GM18507 (cell line): ENCODE measurements at places on chromosomes 6 and 20.

- no peak for DNase-seq
Measured at GRCh38 chr6:87706187-87706966, 4.3 kb upstream of the AKIRIN2 start.

GRCh38 chr6:56595490-56596122, 47.1 kb downstream of the DST start:
- peak; percentile 8 for DNase-seq

DNA sequence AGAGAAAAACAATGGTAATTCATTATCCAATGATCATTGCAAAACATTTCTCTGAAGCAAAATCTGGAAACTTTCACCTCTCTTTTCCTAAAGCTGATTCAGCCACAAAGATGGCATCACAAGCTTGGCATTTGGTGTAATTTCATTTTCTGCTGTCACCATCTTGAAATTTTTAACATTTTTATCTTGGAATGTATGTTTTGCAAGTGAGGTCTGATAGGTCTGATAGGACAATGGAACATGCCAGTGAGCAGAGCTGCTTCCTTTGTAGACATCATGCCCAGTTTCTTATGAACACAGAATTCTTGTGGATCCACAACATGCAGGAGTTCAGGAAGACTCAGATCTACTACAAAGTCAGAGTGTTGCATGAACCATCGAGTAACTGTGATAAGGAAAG, 969.6 kb downstream of the EYS start:
- no peak for DNase-seq

- DNase-seq: no peak
Measured at GRCh38 chr6:16669227-16669626, 92.0 kb downstream of the ATXN1 start.

GRCh38 chr6:26333476-26334297, 31.3 kb upstream of the BTN3A2 start:
- no peak for DNase-seq

- DNase-seq: no peak
Measured at GRCh38 chr6:82617648-82618047, 254.0 kb downstream of the TPBG start.

GRCh38 chr6:46172176-46172575, 1.4 kb upstream of the ENPP5 start:
- DNase-seq: no peak

- DNase-seq: peak; percentile 56
Measured at GRCh38 chr20:59518881-59519706, 85.2 kb upstream of the PHACTR3 start.

GRCh38 chr6:26571592-26572296, 25.0 kb upstream of the ABT1 start:
- no peak for DNase-seq

GRCh38 chr20:63741676-63742380, 2.3 kb downstream of the SLC2A4RG start:
- no peak for DNase-seq

DNA sequence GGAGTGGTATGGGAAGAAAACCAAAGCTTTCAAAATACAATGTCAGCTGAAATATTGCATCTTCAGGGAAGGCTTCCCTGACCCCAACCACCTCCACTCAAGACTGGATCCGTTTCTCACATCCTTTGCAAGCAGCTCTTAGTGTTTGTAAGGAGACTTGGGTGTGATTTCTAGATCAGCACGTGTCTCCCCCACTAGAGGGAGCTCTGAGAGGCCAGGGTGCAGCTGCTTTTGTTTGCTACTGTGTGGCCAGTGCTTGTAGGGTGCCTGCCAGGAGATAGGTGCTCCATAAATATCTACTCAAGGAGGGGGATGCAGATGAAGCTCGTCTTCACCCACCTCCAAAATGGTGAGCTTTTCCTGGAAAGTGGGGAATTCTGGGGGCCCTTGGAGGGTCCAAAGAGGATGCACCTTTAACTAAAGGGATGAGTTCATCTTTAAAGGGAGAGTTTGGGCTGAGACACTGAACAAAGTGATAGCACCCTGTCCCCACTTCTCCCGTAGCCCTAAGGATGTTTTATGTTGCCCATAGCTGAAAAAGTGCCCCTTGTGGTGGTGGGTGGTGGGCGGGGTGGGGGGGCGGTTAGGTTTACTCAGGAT, 52.6 kb upstream of the MAFB start:
- peak; percentile 14 for DNase-seq

GRCh38 chr6:163414117-163414945, at the start of gene QKI:
Gene QKI, plus strand, starts transcription at chr6:163414718. Its CDS starts 476 bp downstream, at chr6:163415194.
- DNase-seq: no peak

- DNase-seq: no peak
Measured at GRCh38 chr20:49375170-49375569, 97.3 kb upstream of the ZNFX1 start.

- no peak for DNase-seq
Measured at GRCh38 chr20:62662422-62662821, 20.1 kb downstream of the SLCO4A1 start.

GRCh38 chr6:138654715-138655634, 118.6 kb upstream of the CCDC28A start:
- DNase-seq: peak; percentile 26

- no peak for DNase-seq
Measured at GRCh38 chr6:7868926-7869325, 41.7 kb downstream of the TXNDC5 start.

DNA sequence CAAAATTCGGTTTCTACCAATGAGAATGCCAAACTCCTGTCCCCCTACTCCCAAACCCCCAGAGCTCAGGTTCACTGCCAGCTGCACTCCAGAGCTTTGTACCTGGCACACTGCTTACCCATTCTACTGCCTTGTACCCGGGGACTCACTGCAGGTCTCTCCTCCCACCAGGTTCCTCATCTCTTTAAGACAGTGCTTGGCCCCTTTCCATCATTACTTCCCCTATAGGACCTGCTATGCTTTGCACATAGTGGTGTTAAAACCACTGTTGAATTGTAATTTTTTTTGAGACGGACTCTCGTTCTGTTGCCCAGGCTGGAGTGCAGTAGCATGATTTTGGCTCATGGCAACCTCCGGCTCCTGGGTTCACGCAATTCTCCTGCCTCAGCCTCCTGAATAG, 25.9 kb downstream of the LYRM4 start:
- no peak for DNase-seq

DNA sequence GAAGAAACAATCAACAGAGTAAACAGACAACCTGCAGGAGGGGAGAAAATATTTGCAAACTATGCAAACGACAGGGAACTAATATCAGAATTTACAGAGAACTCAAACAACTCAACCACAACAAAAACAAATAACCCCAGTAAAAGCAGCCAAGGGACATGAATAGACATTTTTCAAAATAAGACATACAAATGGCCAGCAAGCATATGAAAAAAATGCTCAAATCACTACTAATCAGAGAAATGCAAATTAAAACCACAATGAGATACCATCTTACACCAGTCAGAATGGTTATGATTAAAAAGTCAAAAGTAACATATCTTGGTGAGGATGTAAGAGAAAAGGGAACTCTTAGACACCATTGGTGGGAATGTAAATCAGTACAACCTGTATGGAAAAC, 215.0 kb downstream of the THBS2 start:
- no peak for DNase-seq

DNA sequence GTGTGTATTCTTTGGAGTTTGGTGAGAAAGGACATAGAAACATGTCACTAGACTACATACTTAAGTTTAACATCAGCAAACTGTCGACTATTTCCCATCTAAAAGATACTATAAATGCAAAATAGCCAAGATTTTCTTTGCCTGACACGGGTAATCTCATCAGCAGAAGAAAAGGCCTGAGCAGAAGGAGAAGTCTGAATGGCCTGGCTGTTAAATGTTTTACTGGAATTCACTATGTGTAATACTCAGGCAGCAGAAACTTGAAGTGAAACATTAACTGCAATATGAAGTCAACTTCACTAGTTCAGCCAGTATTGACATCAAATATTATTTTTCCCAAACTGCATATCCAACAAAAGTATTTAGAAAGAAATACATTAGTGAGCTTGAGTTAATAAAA, 6.4 kb upstream of the DSE start:
- no peak for DNase-seq

GRCh38 chr6:167748458-167749379, 78.0 kb upstream of the AFDN start:
- DNase-seq: no peak

GRCh38 chr6:160027076-160027475, 58.2 kb downstream of the IGF2R start:
- DNase-seq: no peak

DNA sequence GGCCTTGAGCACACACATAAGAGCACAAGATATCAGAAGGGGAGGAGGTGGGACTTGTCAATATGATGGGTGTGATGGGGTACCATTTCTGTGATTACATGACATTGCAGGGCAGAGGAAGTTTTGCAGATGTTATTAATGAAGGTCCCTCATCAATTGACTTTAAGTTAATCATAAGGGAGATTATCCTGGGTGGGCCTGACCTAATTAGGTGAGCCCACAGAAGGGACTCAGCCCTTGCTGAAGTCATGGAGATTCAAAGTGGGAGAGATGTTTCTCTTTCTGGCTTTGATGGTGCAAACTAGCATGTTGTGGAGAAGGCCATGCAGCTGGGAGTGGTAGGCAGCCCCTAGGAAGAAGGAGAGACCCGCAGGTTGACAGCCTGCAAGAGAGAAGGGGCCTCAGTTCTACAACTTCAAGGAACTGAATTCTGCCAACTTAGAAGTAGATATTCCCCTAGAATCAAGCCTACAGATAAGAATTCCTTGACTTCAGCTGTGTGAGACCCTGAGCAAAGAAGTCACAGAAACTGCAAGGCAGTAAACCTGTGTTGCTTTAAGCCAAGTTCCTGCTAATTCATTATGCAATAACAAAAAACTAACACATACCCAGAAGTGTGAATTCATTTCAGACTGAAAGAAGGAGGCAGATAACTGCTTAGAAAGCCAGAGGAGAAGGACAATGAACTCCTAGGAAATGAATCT, 131.3 kb downstream of the LRFN2 start:
- no peak for DNase-seq

DNA sequence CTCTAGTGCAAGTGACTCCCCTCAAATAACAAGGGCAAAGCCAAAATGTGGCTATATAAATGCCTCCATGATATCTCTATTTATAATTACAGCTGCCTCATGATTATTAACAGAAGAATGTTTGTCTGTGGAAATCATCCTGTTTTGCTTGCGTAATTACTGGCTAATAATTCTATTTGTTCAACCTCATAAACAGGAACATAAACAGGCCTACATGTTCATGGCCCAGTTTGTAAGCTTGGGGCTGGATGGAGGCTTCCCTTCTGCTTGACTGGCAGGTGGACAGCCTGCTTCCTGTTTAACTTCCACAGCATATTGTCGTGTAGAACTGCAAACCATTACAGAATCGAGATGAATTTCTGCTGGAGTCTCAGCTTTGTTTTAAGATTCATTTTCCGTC, 766.0 kb upstream of the MAP3K7 start:
- no peak for DNase-seq

GRCh38 chr6:38319256-38320212, 320.2 kb downstream of the BTBD9 start:
- no peak for DNase-seq

- DNase-seq: no peak
Measured at GRCh38 chr6:74609871-74610270, 596.0 kb downstream of the COL12A1 start.

DNA sequence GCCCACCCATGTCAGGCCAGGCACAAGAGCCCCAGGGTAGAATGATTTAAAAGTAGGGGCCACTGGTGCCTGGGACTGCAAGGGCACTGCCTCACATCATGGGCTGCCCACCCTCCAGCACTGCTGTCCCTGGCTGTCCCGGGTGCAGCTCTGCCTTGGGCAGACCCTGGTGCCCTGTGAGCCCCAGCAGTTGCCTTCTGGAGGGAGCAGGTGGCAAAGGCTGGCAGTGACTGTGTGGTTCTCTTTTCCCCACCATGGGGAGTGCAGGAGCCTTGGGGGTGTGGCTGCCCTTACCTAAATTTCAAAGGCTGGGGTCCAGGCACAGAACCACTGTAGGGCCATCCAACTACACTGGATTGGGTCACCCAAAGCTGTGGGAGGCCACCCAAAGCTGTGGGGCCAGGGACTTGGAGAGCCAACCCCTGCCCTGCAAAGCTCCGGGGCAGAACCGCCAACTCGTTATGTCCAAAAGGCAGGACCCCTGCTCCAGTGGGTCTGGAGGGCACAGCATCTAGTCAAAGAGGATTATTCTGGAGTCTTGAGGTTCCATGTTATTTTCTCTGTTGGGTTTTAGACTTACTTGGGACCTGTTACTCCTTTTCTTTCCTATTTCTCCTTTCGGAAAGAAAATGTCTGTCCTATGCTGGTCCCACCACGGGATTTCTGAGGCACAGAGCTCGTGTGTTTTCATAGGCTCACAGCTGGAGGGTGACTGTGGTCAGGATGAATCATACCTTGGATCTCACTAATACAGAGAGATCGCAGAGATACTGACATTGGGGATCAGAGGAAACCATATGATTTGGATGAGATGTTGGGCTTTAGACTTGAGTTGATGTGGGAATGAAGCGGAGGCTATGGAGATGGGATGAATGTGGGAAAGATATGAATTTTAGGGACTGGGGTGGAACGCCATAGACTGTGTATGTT, 65.3 kb downstream of the RAMACL start:
- no peak for DNase-seq

DNA sequence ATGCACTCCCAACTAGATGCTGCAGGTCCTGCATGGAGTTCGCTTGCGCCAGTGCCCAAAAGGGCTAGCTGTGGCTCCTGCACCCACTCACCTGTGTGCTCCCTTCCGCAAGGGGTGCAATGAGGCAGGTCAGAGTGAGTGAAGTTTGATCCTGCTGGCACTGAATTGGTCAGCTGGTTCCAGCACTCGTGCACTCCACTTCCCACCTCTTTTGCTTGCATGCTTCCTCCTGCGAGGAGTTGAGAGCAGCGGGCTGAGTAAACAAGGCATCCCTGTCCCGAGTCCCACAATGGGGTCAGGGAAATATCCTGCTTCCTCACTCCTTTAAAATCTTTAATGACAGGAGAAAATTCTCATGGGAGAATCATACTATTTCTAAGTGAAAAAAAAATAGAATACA, 86.2 kb downstream of the LCA5 start:
- no peak for DNase-seq

GRCh38 chr6:160733050-160733646, 31.1 kb downstream of the PLG start:
- DNase-seq: peak; percentile 17

- no peak for DNase-seq
Measured at GRCh38 chr20:22977047-22977785, 57.9 kb upstream of the SSTR4 start.

GRCh38 chr6:50653253-50653652, 60.1 kb upstream of the TFAP2D start:
- DNase-seq: no peak

DNA sequence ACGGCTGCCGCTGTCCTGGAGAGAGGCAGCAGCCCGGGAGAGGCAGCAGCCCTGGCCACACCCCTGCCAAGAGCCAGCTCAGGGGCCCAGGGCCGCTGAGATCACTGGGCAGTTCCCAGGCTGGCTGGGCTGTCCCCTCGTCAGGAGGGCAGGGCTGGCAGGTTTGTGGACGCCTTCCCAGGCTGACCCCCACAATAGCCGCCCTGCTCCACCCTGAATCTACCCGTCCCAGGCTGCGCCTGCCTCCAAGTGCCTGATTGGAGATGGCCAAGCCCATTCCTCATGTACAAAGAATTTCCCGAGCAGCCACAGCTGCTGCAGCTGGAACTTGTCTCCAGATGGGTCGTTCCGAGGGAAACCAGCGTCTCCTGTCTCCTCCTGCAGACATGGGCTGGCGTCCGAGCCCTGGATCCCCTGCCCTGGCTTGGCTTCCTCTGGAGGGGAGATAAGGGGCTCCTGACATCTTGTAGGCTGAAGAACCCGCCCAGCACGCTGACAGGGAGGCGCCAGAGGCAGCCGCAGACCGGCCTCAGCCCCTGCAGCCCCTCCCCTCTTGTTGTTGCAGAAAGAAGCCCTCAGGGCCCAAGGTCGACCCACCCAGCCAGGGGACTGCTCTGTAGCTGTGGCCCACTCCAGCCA, 9.4 kb upstream of the GATA5 start:
- no peak for DNase-seq

- DNase-seq: no peak
Measured at GRCh38 chr6:70957284-70957617, 391 bp upstream of the B3GAT2 start.
